Fibroblast of upper back skin (primary cell): ENCODE measurements at places on chromosomes 1 and 21.

DNA sequence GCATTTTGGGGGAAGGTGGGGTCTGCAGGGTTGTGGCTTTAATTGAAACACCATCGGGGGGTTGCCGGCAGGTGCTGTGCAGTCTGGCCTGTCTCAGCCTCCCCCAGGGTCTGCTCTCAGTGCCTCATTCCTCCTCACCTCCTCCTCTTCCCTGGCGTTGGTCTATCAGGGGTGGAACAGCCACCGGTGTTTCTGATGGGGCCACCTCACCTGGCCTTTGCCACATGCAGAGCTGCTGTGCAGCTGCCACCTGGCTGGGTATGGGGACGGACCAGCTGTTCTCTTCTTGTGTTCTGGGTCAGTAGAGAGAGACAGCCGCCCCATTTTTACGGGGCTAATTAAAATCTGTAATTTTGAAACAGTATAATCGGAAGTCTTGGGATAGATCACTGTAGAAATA is 53.9 kb downstream of the SPSB1 start:
- DNase-seq: no peak

DNA sequence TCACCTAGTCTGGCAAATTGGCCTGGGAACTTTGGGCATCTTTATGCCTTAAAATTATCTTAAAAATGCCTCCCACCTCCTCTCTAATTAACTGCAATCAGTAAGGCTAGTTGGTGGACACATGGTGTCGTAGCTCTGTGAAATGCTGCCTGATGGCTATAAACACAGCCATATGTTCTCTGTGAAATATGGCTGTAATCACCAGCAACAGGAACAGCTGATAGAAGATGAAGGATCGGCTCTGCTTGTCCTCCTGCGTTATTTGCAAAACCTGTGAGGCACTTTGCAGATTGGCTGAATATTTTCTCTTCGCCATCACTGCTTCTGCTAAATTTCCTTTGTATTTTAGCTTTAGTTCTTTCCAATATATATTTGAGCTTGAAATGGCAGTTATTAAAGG is 419.6 kb downstream of the RWDD3 start:
- no peak for DNase-seq

DNA sequence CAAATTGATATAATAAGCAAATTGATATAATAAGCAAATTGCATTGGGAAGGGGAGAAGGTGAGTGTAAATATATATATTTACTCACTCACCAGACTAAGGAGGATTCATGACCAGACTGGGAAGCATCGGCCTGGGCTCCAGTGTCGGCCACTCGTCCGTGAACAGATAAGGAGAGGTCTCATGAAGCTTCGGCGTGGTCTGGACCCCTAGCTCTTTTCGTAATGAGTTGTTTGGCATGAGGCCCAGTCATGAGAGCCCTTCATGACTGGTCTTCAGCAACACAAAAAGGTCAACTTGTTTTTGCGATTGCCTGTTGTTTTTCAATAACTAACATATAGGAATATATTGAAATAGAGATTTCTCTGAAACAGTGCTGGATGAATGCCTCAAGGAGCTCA is 222.9 kb upstream of the KCNK2 start:
- no peak for DNase-seq

DNA sequence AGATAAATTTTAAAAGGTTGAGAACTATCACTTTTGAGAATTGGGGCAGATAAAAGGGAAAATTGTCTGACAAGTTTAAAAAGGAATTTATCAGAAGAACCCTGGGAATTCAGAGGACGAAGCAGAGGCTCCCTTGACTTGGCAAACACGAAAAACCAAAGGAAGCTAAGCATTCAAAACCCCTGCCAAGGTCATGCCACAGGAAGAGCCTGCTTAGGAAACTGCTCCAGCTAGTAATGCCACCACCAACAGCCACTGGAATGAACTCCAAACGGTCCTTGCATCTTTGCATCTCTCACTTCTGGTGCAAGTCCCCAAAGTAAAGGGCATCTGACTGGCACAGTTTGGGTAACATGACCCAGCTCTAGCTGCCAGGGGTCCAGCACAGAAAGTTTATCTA is 7.2 kb downstream of the GPBP1L1 start:
- no peak for DNase-seq

GRCh38 chr1:192658255-192658654 is 22.3 kb downstream of the RGS13 start:
- no peak for DNase-seq

DNA sequence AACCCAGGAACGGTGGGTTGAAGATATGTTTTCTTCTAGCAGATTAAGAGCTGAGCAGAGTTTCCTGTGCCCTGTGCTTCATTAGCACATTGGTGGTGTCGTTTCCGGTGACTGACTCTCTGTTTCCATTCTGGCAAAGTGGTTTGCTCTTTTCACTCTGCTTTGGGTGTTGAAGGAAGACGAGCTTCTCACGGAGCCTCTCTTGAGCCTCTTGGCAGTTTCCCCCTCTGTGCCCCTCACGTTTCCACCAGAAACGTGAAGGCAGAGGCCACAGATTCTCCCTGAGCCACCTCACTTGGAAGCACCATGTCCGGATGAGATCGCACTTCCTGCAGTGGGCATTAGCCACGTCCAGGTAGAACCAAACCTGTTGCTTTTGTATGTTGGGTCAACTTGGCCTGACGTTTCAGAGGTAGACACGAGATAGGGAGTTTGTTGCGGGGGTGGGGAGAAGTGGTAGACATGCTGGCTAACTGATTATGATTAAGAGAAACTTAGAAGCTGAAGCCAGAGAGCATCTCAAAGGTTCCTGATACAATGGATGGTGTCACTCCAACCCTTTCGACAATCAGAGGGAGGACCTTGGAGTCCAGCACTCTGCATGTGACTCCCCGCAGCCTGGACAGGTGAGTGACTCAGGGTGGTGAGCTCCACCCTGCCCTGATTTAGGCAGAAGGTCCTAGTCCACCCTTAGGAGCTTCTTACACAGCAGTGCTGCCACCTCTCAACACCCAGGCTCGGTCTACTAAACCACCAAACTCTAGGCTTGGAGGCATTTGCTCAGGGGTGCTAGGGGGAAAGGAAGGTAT is at the start of gene LAX1:
LAX1 (plus strand) TSS at position 155 of the 809 bp plus-strand sequence; CDS start at position 538, 383 bp downstream.
- no peak for DNase-seq

DNA sequence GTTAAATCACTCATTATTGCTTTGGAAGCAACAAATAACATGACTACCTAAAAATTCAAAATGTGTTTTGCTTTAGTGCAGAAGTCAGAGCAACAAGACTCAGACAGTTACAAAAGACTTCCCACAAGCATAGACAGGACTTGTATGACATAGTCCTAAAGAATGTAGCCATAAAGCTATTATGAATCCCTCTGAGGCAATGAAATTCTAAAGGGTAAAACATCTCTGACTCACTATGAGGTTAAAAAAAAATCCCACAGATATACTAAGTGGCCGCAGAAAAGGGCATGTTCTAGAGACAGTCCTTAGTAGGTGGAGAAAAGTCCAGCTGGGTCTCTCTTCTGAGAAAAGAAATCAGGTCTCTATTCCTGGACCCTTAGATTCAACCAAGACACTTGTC is 4.9 kb downstream of the PRKAB2 start:
- DNase-seq: peak; percentile 96

GRCh38 chr1:53987880-53988279 is 30.1 kb downstream of the LDLRAD1 start:
- DNase-seq: peak; percentile 27

- DNase-seq: no peak
These were observed 6.5 kb upstream of the CSTB start for GRCh38 chr21:43782431-43783097.

GRCh38 chr1:246092136-246092535 is 414.9 kb downstream of the SMYD3 start:
- DNase-seq: no peak

DNA sequence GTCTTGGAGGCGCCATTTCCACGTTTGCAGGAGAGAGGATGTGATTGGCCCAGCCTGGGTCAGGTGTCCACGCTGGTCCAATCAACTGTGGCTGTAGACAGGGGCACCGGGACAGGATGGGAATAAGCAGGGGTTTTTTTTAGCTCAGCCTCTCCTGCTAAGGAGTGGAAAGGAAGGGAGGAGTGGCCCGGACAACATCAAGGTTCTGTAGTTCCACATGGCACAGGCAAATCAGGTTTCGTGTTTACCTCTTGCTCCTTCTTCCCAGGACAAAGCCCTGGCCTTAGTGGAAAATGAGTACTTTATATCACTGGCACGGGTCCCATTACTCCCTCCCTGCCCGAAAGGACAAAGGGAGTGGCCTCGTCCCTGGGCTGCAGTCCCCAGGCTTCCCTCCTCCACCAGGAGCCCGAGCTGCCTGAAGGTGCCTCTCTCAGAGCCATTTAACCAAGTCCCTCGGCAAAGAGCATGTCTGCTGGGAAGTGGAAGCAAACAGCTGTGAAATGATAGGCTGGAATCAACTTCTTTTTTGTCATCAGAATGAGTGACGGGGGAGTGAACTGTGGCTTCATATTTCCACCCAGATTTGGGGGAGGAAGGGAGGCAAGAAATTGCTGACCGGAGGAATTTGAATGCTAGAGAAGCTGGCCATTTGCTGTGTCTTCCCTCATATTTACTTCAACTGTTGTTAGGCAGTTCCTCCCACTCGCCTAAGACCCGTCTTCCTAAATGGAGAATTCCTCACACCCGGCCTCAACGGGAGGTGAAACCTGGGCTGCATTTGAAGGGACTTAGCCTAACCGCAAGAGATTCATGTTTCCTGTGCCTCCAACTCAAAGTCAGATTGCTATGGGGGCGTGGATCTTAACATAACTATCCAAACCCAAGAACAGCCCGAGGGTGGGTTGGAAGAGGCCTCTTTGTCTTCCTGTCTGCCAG is 84.9 kb upstream of the SLC44A3 start:
- peak; percentile 93 for DNase-seq

- DNase-seq: no peak
These were observed 17.6 kb downstream of the LMO4 start for GRCh38 chr1:87346130-87346814.

- no peak for DNase-seq
These were observed 94.4 kb downstream of the RERE start for GRCh38 chr1:8723010-8723409.

GRCh38 chr1:37513795-37514349 is 694 bp downstream of the MEAF6 start:
- DNase-seq: peak; percentile 2

DNA sequence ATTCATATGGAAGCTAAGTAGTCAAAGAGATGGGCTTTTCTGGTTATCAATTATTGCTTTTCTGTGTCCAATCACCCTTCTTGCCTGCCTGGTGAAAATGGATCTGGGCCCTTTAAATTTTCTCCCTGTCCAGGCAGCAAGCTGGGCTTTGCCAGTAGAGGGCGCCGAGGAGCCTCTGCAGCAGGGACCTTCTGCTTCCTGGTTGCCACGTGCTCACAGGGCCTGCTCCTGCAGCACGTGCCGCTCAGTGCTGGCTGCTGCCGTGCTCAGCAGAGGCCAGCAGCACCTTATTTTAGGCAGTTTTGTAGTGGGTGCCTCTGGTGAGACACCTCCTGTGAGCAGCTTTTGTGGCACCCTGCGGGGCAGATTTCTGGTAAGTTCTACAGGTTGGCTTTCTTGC is 4.0 kb downstream of the ACTL8 start:
- no peak for DNase-seq

GRCh38 chr1:55143684-55144083 is 71.5 kb downstream of the USP24 start:
- DNase-seq: no peak

GRCh38 chr1:36735939-36736730 is 253.4 kb upstream of the CSF3R start:
- DNase-seq: no peak

GRCh38 chr1:230276401-230276800 is 149.7 kb downstream of the PGBD5 start:
- DNase-seq: no peak

DNA sequence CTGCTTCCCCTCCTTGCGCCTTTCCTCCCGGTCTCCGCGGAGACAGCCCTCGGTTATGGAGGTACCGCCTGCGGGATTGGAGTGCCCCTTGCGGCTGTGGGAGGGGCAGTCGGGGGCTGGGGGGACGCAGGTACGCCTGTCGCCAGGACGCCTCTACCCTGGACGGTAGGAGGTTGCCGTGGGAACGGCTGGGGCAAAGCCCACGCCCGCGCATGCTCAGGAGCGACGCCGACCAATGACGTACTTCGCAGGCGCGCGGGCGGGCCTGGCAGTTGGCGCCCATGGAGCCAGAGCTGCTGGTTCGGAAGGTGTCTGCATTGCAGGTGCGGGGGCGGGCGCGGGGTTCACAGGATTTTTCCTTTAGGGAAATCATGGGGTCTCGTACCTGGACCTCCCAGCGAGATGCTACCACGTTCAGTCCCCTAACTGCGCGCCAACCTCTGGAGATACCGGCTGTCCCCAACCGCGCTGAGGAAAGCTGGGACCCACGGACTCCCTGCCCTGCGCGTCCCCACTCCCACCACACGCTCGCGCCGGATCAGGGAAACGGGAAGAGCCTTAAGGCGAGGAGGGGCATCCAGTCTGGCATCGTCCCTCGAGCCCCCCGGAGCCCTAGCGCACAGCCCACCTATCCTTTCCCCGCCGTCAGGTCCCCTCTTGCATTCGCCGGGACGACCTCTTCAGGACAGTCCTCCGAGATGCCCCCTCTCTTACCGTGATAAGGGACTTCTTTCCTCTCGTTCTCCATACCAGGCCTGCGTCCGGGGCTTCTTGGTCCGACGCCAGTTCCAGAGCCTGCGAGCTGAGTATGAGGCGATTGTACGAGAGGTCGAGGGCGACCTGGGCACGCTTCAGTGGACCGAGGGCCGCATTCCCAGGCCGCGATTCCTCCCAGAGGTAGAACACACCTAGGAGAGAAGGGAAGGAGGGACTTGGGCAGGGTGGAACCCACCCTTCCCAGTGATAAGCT is at the start of gene IQCC:
IQCC (plus strand) TSS at position 271 of the 970 bp plus-strand sequence; CDS start at position 282, 11 bp downstream.
- DNase-seq: peak; percentile 75

DNA sequence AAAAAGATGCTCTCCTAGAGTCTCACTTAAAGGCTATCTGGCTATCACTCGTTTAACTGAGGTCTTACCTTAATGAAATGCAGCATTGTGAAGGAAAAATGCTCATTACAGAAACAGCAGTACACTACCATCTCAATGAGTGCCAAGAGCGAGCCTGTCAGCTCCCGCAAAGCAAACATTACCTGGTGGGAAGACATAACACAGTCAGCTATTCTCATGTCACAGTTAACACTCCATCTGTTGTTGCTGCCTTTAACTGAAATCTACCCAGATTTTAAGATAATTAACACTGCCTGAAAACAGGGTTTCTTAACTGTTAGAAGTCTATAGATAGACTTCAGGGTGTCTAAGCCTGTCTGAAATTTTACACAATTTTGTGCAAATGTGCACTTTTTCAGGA is 39.1 kb downstream of the PCSK9 start:
- no peak for DNase-seq

GRCh38 chr1:204769997-204770396 is 84.5 kb upstream of the LRRN2 start:
- no peak for DNase-seq

- DNase-seq: no peak
These were observed 58.5 kb downstream of the WDR4 start for GRCh38 chr21:42820616-42821465.

GRCh38 chr1:41312991-41313645 is 48.1 kb upstream of the FOXO6 start:
- DNase-seq: no peak

DNA sequence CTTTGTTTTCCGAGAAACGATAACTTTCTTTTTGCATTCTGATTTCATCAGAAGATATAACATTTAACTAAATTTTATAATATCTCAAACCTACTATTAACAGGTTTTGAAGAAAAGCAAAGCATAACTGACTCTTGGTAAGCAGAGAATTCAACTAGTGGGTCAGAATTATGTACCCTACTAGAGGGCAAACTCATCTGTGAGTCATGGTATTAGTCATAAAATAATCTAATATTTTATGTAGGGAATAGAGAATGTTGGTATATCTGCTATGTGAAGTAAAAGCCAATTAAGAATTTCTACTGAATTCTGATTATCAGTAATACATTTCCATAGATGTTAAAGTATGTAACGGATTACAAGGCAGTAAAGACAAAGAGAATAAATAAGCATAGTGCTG is 56.8 kb downstream of the USP1 start:
- no peak for DNase-seq

GRCh38 chr1:22114083-22115012 is 28.5 kb downstream of the WNT4 start:
- peak; percentile 76 for DNase-seq
